ENCODE measurements at places on chromosomes 4 and X.

- DNase-seq, result no peak
Measured at GRCh38 chrX:85309717-85310116, 65.9 kb downstream of the ZNF711 start.

- DNase-seq, result no peak
Measured at GRCh38 chrX:130098210-130098552, 12.1 kb downstream of the ELF4 start.

GRCh38 chr4:95091272-95091671, 333.5 kb downstream of the BMPR1B start:
- DNase-seq, result no peak

DNA sequence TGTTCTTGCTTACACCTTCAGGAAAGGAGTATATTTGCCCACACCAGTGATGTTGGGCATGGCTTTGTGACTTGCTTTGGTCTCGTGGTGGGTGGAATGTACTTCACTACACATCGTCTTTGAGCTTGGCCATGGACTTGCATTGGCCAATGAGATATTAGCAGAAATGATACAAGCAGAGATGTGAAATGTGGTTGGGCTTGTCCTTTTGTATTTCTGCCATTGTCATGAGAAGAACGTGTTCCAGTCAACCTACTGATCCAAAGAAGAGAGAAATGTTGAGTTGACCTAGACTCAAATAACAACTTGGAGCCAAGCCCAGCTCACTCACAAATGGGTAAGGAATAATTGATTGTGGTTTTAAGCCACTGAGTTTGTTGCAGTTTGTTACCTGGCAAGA, 138.4 kb upstream of the ARX start:
- no peak for DNase-seq

DNA sequence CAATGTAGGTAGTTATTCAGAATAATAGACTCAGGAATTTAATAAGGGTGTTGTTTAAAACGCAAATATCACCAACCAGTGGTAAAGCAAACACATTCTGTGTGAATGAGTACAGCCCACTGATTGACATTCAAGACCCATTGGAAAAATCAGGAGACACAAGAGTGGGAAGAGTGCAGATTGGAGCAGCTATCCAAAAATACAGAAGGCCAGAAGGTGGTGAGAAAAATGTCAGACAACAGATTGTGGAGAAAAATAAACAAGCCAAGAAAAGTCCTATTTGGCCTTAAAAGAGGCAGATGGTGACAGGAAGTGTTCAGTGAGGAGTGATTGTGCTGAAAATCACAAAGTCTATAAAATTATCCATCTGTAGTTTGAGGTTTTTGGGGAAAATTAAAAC, 39.3 kb downstream of the CPE start:
- DNase-seq, result no peak

GRCh38 chr4:149885896-149886295, 70.3 kb upstream of the IQCM start:
- no peak for DNase-seq

All from midbrain (tissue), 1 donor.